ENCODE measurements at places on chromosomes 5 and 9.

- peak; percentile 42 for DNase-seq
Measured at GRCh38 chr9:136342181-136343120, 15.1 kb downstream of the GPSM1 start.

DNA sequence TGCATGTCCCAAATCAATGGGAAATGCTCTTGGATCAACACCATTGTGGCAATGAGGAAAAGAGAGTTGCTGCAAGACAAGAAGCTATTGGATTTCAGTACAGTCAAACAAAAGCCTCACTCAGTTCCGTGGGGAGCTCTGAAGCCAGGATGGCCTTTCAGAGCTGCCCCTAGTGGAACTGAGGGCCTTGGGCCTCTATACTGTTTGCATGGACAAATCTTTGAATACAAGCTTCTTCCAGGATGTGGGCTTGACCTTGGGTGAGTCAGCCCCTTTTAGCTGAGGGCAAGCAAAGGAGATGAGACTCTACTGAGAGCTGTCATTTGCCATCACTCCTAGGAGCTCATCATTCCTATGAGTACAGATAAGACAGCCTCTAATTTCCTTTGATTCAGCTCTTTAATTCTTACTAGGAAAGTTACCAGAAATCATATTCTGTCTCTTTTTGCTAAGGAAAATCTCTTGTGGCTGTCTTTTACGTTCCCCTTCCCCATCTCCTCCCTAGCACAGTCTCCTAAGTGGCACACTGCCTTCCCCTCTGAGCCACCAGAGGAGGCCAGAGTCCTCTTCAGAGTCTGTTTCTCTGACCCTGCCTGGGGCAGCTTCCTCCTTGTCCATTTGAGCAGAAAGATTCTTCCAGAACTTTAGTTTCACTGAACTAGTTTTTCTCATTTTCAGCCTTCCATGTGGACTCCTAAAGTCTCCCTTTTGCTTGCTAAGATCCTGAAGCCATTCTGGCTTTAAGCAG is 168.8 kb upstream of the POC5 start:
- DNase-seq: no peak

DNA sequence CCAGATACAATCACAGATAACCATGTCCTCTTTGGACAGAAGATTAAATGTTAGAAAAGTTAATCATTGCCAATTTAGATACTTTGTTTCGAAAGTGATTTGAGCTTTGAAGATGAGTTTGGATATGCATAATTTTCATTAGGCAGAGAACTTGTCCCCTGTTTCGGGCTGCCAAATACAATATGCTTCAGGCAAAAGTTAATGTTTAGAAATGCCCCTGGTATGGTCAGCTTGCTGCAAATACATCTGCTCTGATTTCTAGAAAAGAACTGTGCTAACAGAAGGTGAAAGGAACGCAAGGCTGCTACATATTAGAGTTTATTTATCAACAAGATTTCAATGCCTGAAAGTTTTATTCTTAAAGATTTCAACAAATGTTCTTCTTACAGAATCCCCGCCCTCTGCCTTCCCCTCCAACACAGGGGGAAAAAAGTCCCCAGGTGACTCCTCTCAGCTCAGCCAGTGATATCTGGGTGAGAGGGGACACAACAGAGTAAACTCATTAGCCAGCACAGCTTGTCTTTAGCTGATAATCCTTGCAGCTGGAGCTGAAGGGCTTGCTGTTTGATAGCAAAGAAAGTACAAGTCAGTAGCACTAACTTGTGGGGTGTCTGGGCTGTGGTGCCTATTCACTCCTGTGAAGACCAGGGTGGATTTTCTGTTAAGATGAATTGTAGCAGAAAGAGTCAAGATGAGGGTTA is 435.7 kb downstream of the DMAC1 start:
- no peak for DNase-seq

- no peak for DNase-seq
Measured at GRCh38 chr5:1831257-1831656, 30.1 kb downstream of the NDUFS6 start.

- DNase-seq: no peak
Measured at GRCh38 chr5:159415301-159415937, 85.1 kb upstream of the IL12B start.

GRCh38 chr9:127938298-127938690 is 640 bp upstream of the DPM2 start:
- no peak for DNase-seq

- no peak for DNase-seq
Measured at GRCh38 chr5:134398609-134399155, 13.0 kb downstream of the CDKN2AIPNL start.
